Tibial nerve (tissue), 4 donors: ENCODE measurements at places on chromosomes 12 and 14. TPM values are rescaled to one million over a fixed set of nuclear protein-coding genes. Genes with fewer than 3 reads are reported as not detected.

GRCh38 chr12:12473223-12473622 lies 89.4 kb downstream of the DUSP16 start:
- no peaks in the 10 kb centered on the region for H3K4me1 ChIP-seq
- H3K4me3 ChIP-seq, result no peak overlapping the region
- no peak for DNase-seq
- no peak overlapping the region for H3K27ac ChIP-seq

- peak overlapping the region; percentile 28 for H3K27ac ChIP-seq
- no peak for DNase-seq
- no peaks in the 10 kb centered on the region for H3K27me3 ChIP-seq
- no peak overlapping the region for H3K4me3 ChIP-seq
These were observed 30.7 kb downstream of the ISCA2 start for GRCh38 chr14:74524076-74524811.

- no peaks in the 10 kb centered on the region for H3K36me3 ChIP-seq
- H3K4me3 ChIP-seq, result no peak overlapping the region
- no peaks in the 10 kb centered on the region for H3K4me1 ChIP-seq
- no peak for DNase-seq
- no peak overlapping the region for H3K27ac ChIP-seq
- H3K27me3 ChIP-seq, result no peaks in the 10 kb centered on the region
These were observed 3.3 kb downstream of the FAR2 start for GRCh38 chr12:29152223-29152868.

DNA sequence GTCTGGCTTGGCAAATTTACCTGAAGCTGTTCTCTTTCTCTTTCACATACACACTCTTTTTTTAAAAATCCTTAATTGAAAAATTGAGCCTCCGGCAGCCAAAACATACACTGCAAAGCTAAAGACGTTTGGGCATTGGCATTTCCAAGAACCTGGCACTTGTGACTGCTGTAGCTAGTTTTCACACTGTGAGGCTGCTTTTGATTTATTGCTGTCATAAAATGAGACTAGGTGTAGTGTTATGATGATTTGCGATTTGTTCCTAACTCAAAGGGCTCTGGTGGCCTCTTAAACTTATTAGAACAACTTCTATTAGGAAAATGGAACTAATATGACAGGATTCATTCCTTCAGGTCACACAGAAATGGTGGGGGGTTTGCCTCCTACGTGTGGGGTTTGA lies 377.1 kb upstream of the FAR2 start:
- H3K36me3 ChIP-seq, result no peaks in the 10 kb centered on the region
- H3K4me3 ChIP-seq, result no peak overlapping the region
- DNase-seq, result no peak
- peak overlapping the region; percentile 62 for H3K27ac ChIP-seq

DNA sequence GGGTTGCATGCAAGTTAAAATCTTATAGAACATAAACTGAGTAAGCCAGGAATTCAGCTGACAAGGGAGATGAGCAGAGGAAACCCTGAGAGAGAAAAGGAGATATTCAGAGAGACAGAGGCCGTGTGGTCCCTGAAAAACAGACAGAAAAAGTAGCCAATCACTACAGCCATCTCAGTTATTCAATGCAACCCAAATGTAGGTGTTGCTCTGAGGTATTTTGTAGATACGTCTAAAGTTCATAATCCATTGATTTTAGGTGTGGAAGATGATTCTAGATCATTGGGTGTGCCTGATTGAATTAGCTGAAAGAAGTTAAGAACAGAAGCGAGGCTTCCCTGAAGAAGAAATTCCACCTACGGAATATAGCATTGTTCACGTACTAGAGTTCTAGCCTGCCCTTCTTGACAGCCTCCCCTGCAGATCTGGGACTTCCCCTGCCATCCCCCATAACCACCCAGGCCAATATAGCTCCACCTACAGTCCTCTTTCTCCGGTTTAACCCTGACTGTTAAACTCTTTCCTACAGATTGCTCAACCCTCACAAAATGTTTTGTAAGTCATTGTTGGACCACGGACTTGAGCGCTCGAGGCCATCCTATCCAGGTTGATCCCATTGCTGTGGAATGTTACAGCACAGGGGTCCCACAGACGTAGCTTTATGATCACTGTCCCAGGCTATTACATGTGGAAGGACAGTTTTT lies 21.7 kb downstream of the AICDA start:
- no peaks in the 10 kb centered on the region for H3K4me1 ChIP-seq
- no peak overlapping the region for H3K27ac ChIP-seq
- no peaks in the 10 kb centered on the region for H3K27me3 ChIP-seq

CD4 gene
- total RNA-seq, result 9.6 TPM
